Fibroblast of the conjunctiva (primary cell): ENCODE measurements at places on chromosomes 2 and 18.

- DNase-seq, result peak; percentile 65
Observed at GRCh38 chr2:27860111-27860510, 30.1 kb downstream of the RBKS start.

- no peak for DNase-seq
Observed at GRCh38 chr2:127996160-127996559, 31.7 kb downstream of the SAP130 start.

GRCh38 chr18:59560556-59560955 lies 136.7 kb downstream of the CCBE1 start:
- DNase-seq, result no peak

DNA sequence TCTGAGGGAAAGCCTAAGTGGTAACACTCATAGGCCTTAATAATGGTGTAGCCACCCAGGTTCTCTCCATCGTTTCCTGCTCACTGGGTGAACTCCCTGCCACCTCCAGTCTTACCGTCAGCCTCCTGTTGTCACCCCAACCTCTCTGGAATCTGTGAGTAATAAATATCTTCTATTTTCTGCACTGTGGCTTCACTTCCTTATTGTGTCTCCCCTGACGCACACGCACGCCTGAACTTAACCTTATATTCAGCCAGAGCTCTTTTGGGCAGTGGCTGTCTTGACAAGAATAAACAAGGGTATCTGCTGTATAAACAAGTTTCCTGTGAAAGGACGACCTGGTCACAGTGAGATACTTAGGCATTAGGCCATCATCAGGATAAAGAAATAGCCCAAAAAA lies 467.2 kb downstream of the SPAG16 start:
- DNase-seq, result no peak

GRCh38 chr18:12531749-12532148 lies 124.0 kb downstream of the PRELID3A start:
- no peak for DNase-seq
